ENCODE measurements at places on chromosomes 13 and 19.

- no peaks in the 10 kb centered on the region for H3K36me3 ChIP-seq
- no peak overlapping the region for H3K4me3 ChIP-seq
These were observed 7.2 kb upstream of the FCHO1 start for GRCh38 chr19:17743874-17744580.

- peaks cover 59% of the 10 kb centered on the region for H3K4me1 ChIP-seq
- DNase-seq = no peak
These were observed 6.7 kb downstream of the COL4A1 start for GRCh38 chr13:110300090-110300815.

GRCh38 chr19:35752746-35753350 is 4.0 kb downstream of the HSPB6 start:
- no peaks in the 10 kb centered on the region for H3K27me3 ChIP-seq
- peaks cover 51% of the 10 kb centered on the region for H3K4me1 ChIP-seq
- DNase-seq = no peak
- no peak overlapping the region for H3K27ac ChIP-seq
- H3K36me3 ChIP-seq = peaks cover 19% of the 10 kb centered on the region
- H3K4me3 ChIP-seq = no peak overlapping the region

DNA sequence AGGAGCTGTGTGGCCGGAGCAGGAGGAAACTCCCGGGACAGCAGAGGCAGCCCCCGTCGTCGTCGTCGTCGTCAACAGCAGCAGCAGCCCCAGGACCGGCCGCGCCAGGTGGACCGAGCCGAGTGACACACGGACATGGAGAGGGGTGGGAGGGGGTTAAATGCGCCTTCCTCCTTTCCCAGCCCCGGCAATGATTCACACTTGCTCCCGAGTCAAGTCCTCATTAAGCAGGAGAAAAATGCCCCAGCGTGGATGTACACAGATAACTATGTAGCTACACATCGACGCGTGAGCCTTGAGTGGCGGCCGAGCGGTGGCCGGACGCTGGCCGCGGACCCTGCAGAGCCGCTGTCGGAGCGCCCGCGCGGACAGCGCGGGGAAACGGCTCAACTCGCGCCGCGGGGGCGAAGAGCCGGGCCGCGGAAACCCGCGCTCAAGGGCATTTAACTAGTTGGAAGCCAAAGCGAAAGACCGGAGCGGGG is 645 bp downstream of the UBL3 start:
- peak overlapping the region; percentile 96 for H3K27ac ChIP-seq
- peak overlapping the region; percentile 97 for H3K4me3 ChIP-seq
- peak; percentile 31 for DNase-seq
- H3K4me1 ChIP-seq = peaks cover 21% of the 10 kb centered on the region
- no peaks in the 10 kb centered on the region for H3K27me3 ChIP-seq
- H3K36me3 ChIP-seq = no peaks in the 10 kb centered on the region

GRCh38 chr19:32691952-32692726 is 518 bp downstream of the NUDT19 start:
- H3K36me3 ChIP-seq = no peaks in the 10 kb centered on the region
- peaks cover 27% of the 10 kb centered on the region for H3K4me1 ChIP-seq
- DNase-seq = no peak
- H3K27me3 ChIP-seq = no peaks in the 10 kb centered on the region
- peak overlapping the region; percentile 85 for H3K4me3 ChIP-seq

DNA sequence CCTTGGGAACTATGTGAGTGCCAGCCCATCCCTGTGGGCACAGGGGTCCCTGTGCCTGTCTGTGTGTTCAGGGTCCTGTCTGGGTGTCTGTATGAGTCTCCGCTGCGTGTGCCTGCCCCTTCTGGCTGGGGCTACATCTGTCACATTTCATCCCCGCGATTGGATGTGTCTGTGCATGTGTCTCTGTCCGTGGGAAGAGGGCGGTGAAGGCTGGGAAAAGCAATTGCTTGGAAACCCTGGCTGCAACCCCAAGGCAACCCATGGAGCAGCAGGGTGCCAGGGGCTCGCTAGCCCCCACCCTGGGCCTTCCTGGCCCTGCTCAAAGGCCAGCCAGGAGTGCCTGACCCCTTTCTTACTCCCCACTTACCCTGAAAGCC is 1.4 kb downstream of the MAG start:
- no peaks in the 10 kb centered on the region for H3K27me3 ChIP-seq
- H3K4me3 ChIP-seq = no peak overlapping the region
- DNase-seq = no peak
- H3K27ac ChIP-seq = no peak overlapping the region

GRCh38 chr13:25756912-25757311 is 294.9 kb downstream of the SHISA2 start:
- H3K27ac ChIP-seq = no peak overlapping the region
- DNase-seq = no peak
- peaks cover 5% of the 10 kb centered on the region for H3K4me1 ChIP-seq
- no peak overlapping the region for H3K4me3 ChIP-seq

DNA sequence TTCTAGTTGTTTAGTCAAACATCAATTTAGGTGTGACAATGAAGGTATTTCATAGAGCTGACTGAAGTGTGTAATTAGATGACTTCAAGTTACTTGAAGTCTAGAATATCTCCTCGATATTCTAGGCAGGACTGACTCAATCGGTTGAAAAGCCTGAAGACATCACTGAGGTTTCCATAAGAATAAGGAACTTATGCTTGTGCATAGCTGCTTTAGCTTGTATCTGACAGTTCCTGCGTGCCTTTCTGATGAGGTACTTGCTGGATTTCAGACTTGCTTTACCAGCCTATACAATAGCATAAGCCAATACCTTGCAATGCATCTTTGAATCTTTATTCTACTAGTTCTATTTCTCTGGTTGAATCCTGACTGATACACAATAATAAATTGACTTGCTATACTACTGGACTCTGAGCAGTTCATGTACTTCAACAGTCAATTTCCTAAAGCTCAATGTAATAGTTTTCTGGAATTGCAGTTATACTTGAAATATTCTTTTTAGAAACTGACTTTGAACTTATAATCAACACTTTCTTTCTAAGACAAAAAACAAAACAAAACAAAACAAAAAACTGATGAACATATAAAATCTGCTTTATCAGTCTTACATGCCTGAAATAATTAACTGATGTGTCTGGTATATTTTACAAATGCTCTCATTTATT is 1534.8 kb downstream of the SLITRK5 start:
- H3K27me3 ChIP-seq = no peaks in the 10 kb centered on the region
- no peaks in the 10 kb centered on the region for H3K4me1 ChIP-seq
- H3K36me3 ChIP-seq = no peaks in the 10 kb centered on the region

Data from thoracic aorta (tissue), 2 donors.